ENCODE measurements at places on chromosomes 4 and X. TPM values are rescaled to one million over a fixed set of nuclear protein-coding genes. Genes with fewer than 3 reads are reported as not detected.
A peak's percentile ranks its signal among the peaks of the same experiment; 100 is the strongest.

- H3K36me3 ChIP-seq, result no peaks in the 10 kb centered on the region
- no peak overlapping the region for H3K27ac ChIP-seq
- H3K4me1 ChIP-seq, result no peaks in the 10 kb centered on the region
- no peak for DNase-seq
- no peak overlapping the region for H3K4me3 ChIP-seq
Observed at GRCh38 chrX:151854726-151855495, 57.8 kb upstream of the MAGEA4 start.

DNA sequence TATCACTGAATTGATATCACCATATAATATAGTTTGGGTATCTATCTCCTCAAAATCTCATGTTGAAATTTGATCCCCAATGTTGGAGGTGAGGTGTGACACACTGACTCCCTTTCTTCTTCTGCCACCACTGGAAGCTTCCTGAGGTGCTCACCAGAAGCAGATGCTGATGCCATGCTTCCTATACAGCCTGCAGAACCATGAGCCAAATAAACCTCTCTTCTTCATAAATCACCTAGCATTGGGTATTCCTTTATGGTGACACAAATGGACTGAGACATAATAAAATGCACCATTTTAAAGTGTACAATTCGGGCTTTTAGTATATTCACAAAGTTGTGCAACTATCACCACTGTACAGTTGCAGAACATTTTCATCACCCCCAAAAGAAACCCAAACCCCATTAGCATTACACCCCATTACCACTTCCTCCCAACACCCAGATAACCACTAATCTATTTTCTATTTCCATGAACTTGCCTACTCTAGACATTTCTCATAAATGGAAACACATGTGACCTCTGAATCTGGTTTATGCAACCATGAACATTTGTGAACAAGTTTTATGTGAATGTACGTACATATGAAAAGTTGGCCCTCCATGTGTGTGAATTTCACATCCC, 148.9 kb downstream of the OPHN1 start:
- no peak overlapping the region for H3K27ac ChIP-seq
- no peak overlapping the region for H3K4me3 ChIP-seq
- H3K27me3 ChIP-seq, result no peaks in the 10 kb centered on the region
- no peaks in the 10 kb centered on the region for H3K36me3 ChIP-seq
- DNase-seq, result no peak

GRCh38 chr4:47654972-47655693, 170.1 kb downstream of the ATP10D start:
- no peak overlapping the region for H3K27ac ChIP-seq
- H3K36me3 ChIP-seq, result no peaks in the 10 kb centered on the region
- H3K4me3 ChIP-seq, result no peak overlapping the region
- H3K4me1 ChIP-seq, result no peaks in the 10 kb centered on the region
- no peaks in the 10 kb centered on the region for H3K27me3 ChIP-seq

DNA sequence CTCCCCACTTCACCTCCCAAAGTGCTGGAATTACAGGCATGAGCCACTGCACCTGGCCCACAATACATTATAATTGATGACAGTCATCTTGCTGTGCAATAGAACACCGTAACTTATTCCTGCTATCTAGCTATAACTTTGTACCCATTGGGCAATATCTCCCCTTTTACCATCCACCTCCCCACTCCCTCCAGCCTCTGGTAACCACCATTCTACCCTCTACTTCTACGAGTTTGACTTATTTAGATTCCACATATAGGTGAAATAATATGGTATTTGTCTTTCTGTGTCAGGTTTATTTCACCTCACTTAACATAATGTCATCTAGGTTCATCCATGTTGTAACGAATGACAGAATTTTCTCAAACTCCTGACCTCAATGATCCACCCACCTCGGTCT, 8.2 kb upstream of the TEX11 start:
- DNase-seq, result no peak
- no peak overlapping the region for H3K27ac ChIP-seq
- no peaks in the 10 kb centered on the region for H3K4me1 ChIP-seq
- H3K36me3 ChIP-seq, result no peaks in the 10 kb centered on the region

GLRB gene
- 0.93 TPM for total RNA-seq

GRCh38 chr4:6824071-6824470, 41.5 kb downstream of the KIAA0232 start:
- no peaks in the 10 kb centered on the region for H3K27me3 ChIP-seq
- H3K4me1 ChIP-seq, result peaks cover 3% of the 10 kb centered on the region
- H3K27ac ChIP-seq, result no peak overlapping the region
- no peak overlapping the region for H3K4me3 ChIP-seq

EFHC2 gene
- total RNA-seq, result 2.2 TPM

KLF8 gene
- 53.7 TPM for total RNA-seq

- no peaks in the 10 kb centered on the region for H3K36me3 ChIP-seq
- no peak for DNase-seq
- H3K27ac ChIP-seq, result no peak overlapping the region
- no peaks in the 10 kb centered on the region for H3K4me1 ChIP-seq
- no peaks in the 10 kb centered on the region for H3K27me3 ChIP-seq
Observed at GRCh38 chrX:20753076-20753475, 486.4 kb upstream of the RPS6KA3 start.

- no peaks in the 10 kb centered on the region for H3K4me1 ChIP-seq
- H3K36me3 ChIP-seq, result no peaks in the 10 kb centered on the region
- H3K4me3 ChIP-seq, result no peak overlapping the region
- no peak overlapping the region for H3K27ac ChIP-seq
- DNase-seq, result no peak
Observed at GRCh38 chr4:85102606-85103005, 136.1 kb upstream of the WDFY3 start.

FAM114A1 gene
- total RNA-seq, result 19.3 TPM

DNA sequence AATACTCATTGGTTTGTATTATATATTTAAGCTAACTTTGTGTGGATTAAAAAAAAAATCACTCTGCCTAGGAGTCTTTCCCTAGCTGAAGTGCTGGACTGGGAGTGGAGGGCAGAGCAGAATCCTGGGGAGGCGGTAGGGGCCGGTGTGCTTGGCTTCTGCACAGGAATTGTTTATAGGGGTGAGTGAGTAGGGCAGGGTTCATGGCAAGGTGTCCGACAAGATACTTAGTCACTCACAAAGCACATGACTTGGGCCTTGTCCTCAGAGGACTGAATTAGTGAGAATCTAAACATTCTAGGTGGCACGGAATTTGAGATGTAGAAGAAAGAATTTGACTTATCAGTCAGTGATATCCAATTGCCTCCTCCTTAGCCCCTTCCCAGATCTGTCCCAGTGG, 32.2 kb downstream of the FNIP2 start:
- no peak overlapping the region for H3K27ac ChIP-seq
- H3K36me3 ChIP-seq, result no peaks in the 10 kb centered on the region
- H3K4me3 ChIP-seq, result no peak overlapping the region
- peaks cover 12% of the 10 kb centered on the region for H3K4me1 ChIP-seq
- no peak for DNase-seq

RHOXF2B gene
- not detected for total RNA-seq

GRCh38 chrX:97638621-97639020, 754.9 kb downstream of the RPA4 start:
- DNase-seq, result no peak
- no peaks in the 10 kb centered on the region for H3K36me3 ChIP-seq
- no peaks in the 10 kb centered on the region for H3K4me1 ChIP-seq
- peak overlapping the region; percentile 6 for H3K27ac ChIP-seq
- H3K27me3 ChIP-seq, result no peaks in the 10 kb centered on the region

GABRB1 gene
- total RNA-seq, result not detected

- no peak for DNase-seq
- H3K36me3 ChIP-seq, result no peaks in the 10 kb centered on the region
- H3K4me3 ChIP-seq, result no peak overlapping the region
- no peaks in the 10 kb centered on the region for H3K27me3 ChIP-seq
- no peak overlapping the region for H3K27ac ChIP-seq
Observed at GRCh38 chrX:10175319-10175871, 18.6 kb downstream of the CLCN4 start.

GRCh38 chr4:46715468-46715867, 193.6 kb downstream of the COX7B2 start:
- DNase-seq, result no peak
- H3K4me1 ChIP-seq, result no peaks in the 10 kb centered on the region
- no peaks in the 10 kb centered on the region for H3K36me3 ChIP-seq
- no peak overlapping the region for H3K27ac ChIP-seq
- no peaks in the 10 kb centered on the region for H3K27me3 ChIP-seq

DNA sequence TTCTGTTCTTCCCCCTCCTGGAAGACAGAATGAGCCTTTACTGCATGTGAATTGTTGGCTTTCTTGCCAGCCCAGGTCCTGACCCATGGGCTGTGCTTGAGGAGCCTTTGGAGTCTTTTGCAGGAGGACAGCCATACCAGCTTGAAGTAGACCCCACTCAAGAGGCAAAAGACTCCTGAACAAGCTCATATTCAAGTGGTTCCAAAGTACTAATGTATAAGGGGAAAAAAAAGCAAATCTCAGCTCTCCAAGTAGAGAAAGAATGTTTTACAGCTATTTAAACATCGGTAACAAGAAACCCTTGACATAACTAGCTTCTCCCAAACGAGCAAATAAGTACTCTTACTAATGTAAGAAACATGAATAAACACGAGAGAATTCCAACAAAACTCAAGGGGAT, 174.9 kb upstream of the MXRA5 start:
- H3K4me3 ChIP-seq, result no peak overlapping the region
- no peaks in the 10 kb centered on the region for H3K36me3 ChIP-seq
- no peak for DNase-seq
- no peak overlapping the region for H3K27ac ChIP-seq

DNA sequence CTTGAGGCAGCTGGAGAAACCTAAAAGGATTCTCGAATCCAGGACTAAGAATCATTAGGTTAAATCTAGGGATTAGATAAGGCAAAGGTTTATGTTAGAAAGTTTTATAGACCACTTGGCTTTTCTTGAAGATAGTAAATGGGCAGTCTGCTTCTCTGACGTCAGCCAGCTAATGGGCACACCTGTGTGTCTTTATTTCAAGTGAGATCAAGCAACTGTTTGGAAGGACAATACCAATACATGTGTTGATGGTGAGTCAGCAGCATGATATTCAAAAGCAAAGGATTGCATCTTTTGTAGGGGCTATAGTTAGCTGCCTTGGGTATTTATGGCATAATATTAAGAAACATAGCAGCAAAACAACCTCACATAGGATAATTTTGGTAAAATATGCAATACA, 46.5 kb upstream of the GRPR start:
- H3K4me3 ChIP-seq, result no peak overlapping the region
- no peak for DNase-seq
- H3K27ac ChIP-seq, result no peak overlapping the region

CDKL2 gene
- 0.84 TPM for total RNA-seq

SNCA gene
- total RNA-seq, result 7.3 TPM

DNA sequence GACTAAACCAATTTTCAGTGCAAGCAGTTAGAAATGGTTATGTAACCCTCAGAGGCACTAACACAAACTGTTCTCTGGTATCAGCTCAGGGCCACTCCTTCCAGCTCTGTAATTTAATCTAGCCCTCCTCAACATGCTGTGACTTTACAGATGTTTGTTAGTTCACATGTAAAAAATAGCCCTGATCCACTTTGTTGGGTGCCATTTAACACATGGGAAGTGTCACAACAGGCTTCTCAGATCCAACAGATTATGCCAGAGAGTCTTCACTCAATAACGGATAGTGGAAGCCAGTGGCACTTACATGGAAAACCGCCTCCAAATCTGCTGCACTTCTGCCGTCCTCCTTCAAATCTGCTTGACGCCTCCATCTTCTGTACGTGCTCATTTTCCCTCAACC, 51.6 kb downstream of the ATP8A1 start:
- H3K27ac ChIP-seq, result no peak overlapping the region
- no peaks in the 10 kb centered on the region for H3K27me3 ChIP-seq
- no peak for DNase-seq
- no peak overlapping the region for H3K4me3 ChIP-seq

HSPA4L gene
- 1.7 TPM for total RNA-seq

- no peaks in the 10 kb centered on the region for H3K36me3 ChIP-seq
- no peak for DNase-seq
- no peaks in the 10 kb centered on the region for H3K4me1 ChIP-seq
- no peak overlapping the region for H3K4me3 ChIP-seq
- H3K27me3 ChIP-seq, result no peaks in the 10 kb centered on the region
- H3K27ac ChIP-seq, result no peak overlapping the region
Observed at GRCh38 chr4:141658309-141658708, 21.9 kb downstream of the IL15 start.

Data from endodermal cell (in vitro differentiated cells).